ENCODE measurements at places on chromosomes 7 and 10.
A peak's percentile ranks its signal among the peaks of the same experiment; 100 is the strongest.

GRCh38 chr7:131623154-131623553, 66.7 kb upstream of the PODXL start:
- DNase-seq: no peak

DNA sequence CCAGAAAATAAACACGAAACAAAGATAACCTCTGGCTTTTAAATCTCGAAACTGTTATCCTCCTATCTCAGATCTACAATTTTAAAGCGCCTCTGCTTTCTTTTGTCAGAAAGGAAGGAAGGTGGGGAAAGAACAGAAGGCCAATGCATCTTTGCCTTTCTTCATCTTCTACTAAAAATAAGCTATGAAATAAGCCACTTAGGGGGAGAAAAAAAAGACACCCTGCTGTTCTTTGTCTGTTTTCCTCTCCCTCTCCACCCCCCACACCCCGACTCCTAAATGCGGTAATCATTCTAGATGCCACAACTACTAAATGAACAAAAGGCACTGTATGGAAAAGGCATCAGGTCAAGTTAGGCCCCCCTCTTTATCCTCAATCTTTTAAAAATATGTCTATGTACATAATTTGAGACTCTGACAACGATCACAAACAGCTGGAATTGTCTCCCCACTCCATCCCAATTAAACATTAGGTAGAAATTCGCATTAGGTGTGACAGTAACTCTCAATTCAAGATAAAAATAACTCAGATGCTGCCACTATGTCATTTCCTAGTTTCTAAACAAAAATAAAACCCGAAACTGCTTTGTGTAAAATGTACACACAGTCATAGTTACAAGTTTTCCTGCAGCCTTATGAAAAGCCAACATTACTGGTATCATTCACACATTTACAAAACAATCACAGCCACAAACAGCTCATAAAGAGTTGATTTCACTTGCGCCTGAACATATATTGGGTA, 2.4 kb downstream of the UBE2H start:
- no peak for DNase-seq

DNA sequence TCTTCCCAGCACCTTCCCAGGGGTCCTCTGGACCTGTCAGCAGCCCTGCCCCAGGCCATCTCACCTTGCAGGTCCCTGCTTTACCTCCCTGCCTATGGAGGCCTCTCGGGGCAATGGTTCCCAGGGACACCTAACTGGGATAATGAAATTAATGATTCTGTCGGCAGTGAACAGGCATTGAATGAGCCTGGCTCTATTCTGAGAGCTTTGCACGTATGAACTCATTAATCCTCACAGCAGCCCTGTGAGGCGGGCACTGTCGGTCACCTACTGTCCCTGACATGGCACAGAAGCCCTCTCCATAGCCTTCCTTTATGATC, 22.9 kb downstream of the ADCYAP1R1 start:
- DNase-seq: peak; percentile 69

DNA sequence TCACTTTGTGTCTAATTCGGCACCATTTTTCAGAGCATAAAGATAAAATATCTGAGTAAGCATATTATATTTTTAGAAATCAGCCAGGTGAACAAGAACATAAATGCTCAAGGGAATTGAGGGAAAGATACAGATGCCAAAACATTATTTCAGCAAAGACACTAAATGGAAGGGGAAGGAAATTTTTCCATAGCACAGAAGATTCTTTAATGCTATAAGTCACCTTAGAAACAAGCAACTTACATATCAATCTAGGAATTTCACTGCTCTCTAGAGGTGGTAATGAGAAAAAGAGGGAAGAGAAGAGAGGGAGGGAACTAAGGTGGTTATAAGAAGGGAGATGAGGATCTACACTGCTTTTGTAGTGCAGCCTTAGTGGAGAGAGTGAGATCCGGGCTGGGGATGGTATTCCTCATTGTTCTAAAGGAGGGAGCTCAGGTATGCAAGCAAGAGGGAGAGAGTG, 20.4 kb downstream of the ZNF365 start:
- DNase-seq: no peak

- no peak for DNase-seq
Observed at GRCh38 chr10:92850185-92850584, 1.9 kb downstream of the EXOC6 start.

DNA sequence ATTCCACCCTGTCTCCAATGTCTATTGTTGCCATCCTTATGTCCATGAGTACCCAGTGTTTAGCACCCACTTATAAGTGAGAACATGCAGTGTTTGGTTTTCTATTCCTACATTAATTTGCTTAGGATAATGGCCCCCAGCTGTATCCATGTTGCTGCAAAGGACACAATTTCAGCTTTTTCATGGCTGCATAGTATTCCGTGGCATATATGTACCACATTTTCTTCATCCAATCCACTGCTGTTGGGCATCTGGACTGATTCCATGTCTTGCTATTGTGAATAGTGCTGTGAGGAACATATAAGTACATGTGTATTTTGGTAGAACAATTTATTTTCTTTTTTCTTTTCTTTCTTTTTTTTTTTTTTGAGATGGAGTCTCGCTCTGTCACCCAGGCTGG, 68.2 kb downstream of the TMEM178B start:
- DNase-seq: no peak

DNA sequence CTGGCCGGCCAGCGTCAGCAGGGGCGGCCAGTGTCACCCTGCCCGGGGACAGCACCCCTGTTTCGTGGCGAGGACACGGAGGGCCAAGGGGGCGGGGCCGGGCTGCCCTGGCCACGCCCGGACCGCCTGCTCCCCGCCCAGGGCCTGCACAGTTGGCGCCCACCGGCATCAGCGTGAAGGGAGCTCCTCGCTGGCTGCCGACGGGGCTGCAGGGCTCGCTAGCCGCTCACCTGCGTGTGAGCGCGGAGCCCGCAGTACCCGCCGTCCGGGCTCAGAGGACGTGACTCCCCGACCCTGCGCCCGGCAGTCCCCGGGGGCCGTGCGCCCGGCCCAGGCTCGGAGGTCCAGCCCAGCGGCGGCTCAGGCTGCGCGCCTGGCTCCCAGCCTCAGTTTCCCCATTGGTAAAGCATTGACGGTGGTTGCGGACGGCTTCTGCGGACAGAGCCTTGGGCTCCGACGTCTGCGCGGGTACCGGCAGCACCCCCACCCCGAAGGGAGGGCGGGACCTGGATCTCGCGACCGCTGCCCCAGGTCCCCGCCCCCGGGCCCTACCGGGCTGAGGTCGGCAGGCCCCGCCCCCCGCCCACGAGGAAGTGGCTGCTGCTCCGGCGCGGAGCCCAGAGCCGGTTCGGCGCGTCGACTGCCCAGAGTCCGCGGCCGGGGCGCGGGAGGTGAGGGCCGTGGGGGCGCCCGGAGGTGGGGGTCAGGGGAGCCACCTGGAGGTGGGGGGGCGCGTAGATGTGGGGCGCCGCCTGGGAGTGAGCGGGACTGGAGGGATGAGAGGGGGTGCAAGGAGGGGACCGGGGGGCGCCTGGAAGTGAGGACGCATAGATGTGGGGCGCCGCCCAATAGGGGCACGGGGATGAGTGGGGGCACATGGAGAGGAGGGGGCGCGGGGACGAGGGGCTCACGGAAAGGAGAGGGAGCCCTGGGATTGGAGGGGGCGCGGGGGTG, at the start of gene ARPC1B:
Gene ARPC1B (plus strand): TSS at position 620 of the 954 bp plus-strand sequence. CDS start 10,985 bp downstream, outside the sequence.
- DNase-seq: peak; percentile 98

DNA sequence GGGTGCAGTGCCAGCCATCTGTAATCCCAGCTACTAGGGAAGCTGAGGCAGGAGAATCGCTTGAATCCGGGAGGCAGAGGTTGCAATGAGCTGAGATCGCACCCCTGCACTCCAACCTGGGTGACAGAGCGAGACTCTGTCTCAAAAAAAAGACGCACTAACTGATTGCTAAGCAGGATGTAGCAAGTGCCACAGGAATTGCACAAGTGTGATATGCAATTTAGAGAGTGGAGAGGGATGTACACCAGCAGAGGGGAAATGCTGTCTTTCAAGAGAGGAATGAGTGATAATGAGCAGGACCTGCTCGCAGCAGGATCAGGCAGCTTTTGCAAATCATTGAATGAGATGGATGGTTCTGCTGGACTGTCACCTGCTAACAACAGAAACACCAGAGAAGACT, 13.3 kb upstream of the SLC16A12 start:
- DNase-seq: no peak

- DNase-seq: no peak
Observed at GRCh38 chr7:98619450-98620321, 2.6 kb downstream of the NPTX2 start.

- DNase-seq: no peak
Observed at GRCh38 chr10:80465451-80465835, 11.3 kb downstream of the TSPAN14 start.

DNA sequence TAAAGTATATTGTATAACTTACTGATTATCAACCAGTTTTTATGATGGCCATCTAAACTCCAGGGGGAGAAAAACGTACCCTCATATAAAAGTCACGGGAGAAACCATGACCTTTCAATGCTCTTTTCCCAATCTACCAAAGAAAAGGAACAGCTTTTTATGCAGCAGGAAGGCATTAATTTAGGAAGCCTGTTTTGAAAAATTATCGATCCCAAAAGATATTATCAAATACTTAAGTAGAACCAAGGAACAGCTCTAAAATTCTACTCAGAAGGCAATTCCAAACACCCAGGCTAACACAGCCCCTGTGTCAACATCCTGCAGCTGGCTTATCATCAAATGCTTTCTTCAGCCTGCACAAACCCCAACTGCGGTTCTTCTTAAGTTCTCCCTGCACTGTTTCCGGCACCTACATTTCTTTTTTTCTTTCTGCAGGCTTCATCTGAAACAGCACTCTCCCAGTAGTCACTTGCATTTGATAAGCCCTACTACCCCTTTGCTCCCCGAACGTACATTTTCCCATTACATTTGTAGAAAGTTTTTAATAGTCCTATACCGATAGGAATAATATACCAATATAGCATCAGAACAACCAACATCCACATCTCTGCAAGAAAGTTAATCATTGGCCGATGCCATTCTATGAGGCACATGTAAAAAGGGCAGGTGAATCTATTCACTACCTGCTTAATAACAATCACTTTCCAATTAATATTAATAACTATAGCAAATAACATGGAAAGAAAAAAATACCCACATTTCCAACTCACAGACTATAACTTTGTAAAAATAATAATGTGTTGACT, 47.9 kb downstream of the PIP4K2A start:
- DNase-seq: no peak

DNA sequence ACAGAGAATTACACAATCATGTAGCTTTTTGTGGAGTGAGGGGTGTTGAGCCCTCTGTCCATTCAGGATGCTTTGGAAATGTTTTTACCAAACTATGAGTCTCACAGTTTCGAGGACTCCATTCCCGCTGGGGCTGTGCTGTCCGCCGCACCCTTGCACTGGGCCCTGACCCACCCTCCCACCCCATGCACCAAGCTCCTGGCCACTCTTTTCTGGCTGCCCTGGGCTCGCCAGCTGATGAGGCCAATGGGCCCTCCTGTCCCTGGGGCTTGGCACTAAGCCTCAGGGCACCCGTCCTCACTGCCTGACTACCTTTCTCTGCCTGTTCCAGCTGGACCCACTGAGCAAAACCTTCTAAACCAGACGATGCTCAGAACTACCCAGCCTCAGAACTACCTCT, 332.1 kb downstream of the PTPRN2 start:
- peak; percentile 43 for DNase-seq

- DNase-seq: no peak
Observed at GRCh38 chr10:80609331-80609730, 71.6 kb downstream of the SH2D4B start.

- no peak for DNase-seq
Observed at GRCh38 chr10:61987537-61987936, 86.0 kb downstream of the ARID5B start.

- no peak for DNase-seq
Observed at GRCh38 chr7:29340696-29341095, 146.1 kb downstream of the CHN2 start.

- DNase-seq: no peak
Observed at GRCh38 chr7:148790131-148790726, 91.5 kb downstream of the CUL1 start.

DNA sequence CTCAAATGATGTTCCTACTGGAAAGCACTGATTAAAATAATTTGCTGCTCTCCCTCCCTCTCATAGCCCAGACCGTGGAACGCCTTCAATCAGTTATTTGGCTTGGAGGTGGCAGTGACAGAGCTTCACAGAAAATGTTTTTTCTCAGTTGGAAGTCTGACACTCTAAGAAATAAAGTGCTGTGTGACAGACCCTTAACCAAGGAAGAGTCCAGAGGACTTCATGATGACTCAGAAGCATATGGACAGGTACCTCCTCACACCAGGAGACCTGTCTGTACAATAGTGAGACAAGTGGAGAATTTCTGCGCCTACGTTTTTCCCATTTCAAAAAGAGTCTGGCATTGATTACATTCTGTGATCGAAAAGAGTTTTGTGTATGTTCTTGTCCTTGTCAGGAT, 295.5 kb downstream of the DOCK4 start:
- DNase-seq: no peak

DNA sequence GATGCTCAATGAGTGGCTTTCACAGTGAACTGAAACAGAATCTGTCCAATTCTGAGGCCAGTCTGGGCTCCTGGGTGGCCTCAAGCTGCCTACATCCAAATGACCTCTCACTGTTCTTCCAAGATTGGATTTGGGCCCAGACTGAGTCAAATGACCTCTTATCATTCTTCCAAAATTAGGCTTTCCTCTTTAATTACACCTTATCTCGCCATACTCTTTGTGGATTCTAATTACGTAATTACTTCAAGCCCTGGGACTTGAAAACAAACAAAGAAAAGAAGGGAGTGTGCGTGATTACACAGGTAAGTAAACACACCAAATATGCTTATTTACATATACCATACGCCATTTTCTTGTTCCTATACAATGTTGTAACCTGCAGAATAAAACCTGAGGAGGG, 18.8 kb downstream of the SORBS1 start:
- DNase-seq: no peak

GRCh38 chr7:128931190-128931798, 6.4 kb upstream of the IRF5 start:
- DNase-seq: no peak

DNA sequence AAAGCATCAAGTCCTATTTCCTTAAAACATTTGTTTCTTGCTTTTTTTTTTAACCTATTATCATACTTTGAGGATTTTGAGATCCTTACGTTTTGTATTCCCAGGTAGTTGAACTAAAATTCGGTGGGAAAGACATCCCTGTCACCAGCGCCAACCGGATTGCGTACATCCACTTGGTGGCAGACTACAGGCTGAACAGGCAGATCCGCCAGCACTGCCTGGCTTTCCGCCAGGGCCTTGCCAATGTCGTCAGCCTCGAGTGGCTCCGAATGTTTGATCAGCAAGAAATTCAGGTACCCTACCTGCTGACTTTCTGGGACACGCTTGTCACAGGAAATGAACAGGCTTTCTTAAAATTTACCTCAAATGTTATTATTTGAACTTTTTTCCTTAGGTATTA, 83.0 kb upstream of the DNAJB6 start:
- no peak for DNase-seq

GRCh38 chr7:1862560-1862959, 192.5 kb downstream of the ELFN1 start:
- DNase-seq: no peak

GRCh38 chr7:85285527-85285926, 98.7 kb upstream of the SEMA3D start:
- no peak for DNase-seq

- no peak for DNase-seq
Observed at GRCh38 chr7:34096198-34096651, 190.9 kb downstream of the BMPER start.

Measured in spleen (tissue), 13 donors.